ENCODE measurements at places on chromosomes 4 and X. TPM values are rescaled to one million over a fixed set of nuclear protein-coding genes. Genes with fewer than 3 reads are reported as not detected.
A peak's percentile ranks its signal among the peaks of the same experiment; 100 is the strongest.

The MAGEB1 gene
- total RNA-seq: not detected

The UGT2B17 gene
- not detected for total RNA-seq

The FHDC1 gene
- 0.11 TPM for total RNA-seq

The SPATA4 gene
- not detected for total RNA-seq

The SYTL5 gene
- total RNA-seq: not detected

The PRSS12 gene
- total RNA-seq: not detected

GRCh38 chr4:108867476-108867875 lies 104.6 kb upstream of the ETNPPL start:
- DNase-seq: no peak

DNA sequence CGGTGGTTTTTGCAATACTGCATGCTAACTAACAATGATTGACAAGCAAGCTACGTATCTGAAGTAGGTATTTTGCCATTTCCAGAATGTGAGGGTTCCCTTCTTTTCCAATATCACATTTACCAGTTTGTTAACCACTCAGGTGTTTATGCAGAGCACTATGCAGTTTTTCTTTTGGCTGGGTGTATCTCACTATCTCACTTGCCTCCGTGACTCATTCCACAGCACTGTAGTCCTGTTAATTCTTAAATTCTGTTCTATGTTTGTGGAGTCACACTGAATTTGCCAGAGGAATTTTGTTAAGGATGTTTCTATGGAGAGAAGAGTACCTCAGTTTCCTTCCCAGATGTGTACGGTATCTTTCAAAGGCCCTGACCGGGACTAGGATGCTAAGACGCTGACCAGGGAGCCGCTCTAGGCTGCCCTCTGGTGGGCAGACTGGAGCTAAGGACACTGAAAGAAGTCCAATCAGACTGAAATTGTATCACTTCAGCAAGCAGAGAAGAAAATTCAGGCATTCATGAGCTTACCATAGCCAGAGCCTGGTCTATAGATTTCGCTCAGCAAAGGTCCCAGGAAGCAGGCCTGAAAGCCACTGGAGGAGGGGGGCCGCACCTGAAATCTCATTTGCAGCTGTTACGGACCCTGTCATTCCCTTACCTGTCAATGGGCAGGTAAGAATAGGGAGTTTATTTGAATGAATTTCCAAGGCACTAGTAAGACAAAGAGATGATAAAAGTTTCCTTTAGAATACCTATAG lies 388.4 kb upstream of the SPOCK3 start:
- DNase-seq: peak; percentile 52

DNA sequence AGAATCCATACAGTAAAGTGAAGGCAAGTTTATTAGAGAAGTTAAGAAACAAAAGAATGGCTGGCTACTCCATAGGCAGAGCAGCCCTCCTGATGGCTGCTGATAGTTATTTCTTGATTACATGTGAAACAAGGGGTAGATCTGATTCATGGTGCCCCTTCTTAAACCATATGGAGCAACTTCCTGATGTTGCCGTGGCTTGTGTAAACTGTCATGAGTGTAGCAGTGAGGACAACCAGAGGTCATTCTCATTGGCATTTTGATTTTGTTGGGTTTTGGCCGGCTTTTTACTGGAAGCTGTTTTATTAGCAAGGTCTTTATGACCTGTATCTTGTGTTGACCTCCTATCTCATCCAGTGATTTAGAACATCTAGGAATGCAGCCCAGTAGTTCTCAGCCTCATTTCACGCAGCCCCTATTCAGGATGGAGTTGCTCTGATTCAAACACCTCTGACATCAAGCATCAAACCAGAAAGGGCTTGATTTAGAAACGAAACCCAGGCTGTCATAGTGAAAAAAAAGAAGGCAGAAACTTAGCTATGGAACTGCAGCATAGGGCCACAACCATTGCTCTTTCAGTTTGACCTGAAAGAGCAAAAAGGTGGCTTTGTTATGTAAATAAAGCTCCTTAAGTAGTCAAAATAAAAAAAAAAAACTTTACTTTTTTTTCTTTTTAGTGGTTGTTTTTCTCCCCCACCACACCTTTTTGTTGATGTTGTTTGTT lies 37.8 kb downstream of the SPCS3 start:
- no peak for DNase-seq

DNA sequence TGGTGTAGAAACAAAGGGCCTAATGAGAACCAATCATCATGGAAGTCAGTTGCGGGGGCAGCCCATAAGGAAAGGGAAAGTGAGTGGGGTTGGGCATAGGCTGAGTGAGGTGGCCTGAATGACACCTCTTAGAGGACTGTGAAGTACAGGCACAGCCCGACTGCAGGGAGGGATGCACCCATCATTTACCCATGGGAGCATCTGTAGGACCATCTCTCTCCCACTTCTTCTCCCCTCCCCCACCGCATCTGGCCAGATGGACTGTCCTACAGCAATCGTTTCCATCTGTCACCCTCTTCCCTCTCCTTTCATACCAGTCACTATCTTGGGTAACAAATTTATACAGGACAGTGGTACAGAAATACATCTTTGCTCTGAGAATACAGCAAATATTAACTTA lies 4.2 kb downstream of the STBD1 start:
- no peak for DNase-seq

- DNase-seq: no peak
These were observed 109.6 kb downstream of the PACRGL start for GRCh38 chr4:20809812-20810211.

- no peak for DNase-seq
These were observed 243.2 kb downstream of the SPOCK3 start for GRCh38 chr4:166991006-166991561.

DNA sequence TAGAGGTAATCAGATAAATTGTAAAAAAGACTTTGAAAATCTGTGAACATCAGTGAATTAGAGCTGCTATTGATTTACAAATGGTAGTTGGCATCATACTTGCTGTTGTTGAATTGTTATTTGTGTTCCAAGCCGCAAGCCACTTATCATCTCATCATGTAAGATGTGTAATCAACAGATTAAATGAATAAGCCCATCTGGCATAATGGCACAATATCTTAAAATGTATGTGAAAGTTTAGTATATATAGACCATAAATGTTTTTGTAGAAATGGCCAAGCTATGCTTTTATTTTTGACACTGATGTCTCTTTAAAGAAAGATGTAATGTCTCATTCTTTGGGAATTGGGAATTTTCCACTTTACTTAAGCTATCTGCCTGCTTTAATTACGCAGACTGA lies 682.6 kb upstream of the GNPDA2 start:
- no peak for DNase-seq

GRCh38 chrX:152932598-152933175 lies 34.8 kb downstream of the ZNF185 start:
- DNase-seq: no peak

DNA sequence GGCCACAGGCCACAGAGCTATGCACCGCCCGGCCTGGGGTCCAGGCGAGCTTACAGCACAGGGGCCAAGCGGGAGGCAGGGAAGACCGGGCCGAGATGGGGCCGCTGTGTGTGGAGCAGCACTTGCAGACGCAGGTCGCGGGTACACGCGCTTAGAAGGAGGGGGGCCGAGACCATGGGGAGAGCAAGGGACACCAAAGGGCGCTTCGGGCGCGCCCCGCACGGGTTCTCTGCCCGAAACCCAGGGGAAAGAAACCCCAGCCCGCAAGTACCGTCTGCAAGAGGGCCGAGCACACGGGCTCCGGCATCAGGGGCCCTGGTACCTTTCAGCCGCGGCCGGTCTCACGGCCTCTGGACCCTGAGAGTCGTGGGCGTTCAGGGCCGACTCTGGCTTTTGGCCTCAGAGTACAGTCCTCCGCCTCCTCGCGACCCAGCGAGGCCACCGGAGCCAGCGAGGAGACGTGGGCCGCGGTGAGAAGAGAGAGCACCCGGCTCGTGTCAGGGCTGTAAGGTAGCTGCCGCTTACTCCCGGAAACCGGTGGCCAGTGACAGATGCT lies 342 bp downstream of the EOLA2 start:
- peak; percentile 33 for DNase-seq

- no peak for DNase-seq
These were observed 28.8 kb downstream of the ARHGAP10 start for GRCh38 chr4:147760695-147761094.

GRCh38 chr4:145389550-145389949 lies 92.1 kb upstream of the SMAD1 start:
- DNase-seq: no peak

DNA sequence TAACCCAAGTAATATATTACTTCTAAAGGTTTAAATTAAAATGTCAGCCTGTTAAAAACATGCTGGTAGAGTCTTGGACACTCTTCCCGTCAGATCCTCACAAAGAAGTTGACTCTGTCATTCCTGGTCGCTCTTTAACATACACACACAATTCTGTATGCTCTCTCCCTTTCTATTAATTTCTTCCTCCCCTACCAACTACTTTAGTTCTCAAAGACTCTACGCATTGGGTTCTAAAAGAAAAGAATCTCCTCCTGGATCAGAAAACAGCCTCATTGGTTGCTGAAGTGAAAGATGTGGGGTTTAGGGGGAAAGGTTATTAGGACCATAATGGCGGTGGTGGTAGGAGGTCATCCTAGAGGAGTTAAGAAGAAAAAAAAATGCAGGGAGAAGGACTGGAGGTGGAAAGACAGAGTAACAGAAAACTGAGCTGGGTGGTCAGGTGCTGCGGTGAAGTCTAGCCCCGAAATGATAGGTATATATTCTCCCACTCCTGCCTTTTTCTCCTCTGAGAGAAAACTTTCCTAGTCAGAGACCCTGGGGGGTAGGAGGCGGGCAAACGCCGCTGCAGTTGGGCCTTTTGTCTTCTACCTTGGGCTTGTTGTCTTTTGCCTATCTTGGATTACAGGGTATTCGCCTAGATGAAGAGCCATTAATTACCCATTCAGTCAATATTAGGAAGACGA lies 5.2 kb upstream of the PITX2 start:
- no peak for DNase-seq

DNA sequence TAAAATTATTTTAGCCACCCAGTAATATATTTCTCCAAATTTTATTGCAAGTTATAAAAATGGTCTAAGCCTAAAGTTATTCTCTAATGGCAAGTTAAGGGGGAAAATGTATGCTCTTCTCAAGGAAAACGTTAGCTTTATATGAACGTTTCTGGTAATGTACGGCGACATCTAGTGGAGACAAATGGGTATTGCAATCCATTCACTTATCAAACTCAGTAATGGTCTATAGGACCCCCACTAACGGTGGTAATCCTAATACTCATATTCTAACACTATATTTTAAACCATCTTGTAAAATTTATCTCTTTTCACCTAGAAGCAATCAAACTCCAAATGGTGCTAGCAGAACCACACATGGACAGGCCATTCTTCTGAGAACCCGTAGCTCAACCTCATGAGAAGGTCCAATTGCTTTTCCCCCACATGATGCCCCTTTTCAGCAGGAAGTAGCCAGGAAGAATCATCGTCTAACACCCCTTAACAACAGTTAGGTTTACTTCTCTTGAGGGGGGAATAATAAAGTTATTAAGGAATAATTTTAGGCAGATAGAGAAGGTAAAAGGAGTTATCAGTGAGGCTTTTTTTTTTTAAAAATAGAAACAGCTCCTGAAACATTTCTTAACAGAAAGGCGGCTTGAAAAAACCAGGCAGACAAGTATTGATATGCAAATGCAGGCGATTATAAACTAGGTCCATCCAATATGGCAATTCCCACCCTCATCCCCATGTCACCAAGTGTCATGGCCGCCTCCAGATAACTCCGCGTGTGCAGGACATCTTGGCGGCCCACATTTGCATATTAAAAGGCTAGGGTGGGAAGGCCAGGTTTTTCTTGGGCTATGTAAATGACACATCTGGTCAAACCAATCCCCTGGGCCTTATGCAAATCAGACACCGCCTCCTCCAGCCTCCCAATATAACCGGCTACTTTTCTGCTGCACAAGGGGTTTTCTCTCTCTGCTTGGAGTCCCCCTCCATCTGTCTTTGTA lies 35.0 kb downstream of the NUDT11 start:
- peak; percentile 7 for DNase-seq

DNA sequence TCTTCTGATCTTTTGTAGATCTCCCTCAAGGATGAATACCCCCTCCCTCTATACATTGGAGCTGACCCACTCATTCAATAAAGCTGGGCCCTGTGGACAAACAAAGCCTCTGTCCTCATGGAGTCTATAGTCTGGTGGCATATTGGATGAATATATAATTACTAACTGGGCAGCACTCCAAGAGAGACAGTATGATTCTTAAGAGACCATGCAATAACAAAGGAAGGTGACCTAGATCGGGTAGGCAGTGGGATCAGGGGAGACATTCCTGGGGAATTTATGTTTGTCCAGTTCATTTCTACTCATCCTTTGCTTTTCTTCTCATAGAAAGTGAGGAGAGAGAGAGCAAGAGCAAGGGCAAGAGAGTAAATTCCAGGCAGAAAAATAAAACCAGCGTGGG lies 23.5 kb upstream of the CXCL13 start:
- no peak for DNase-seq

GRCh38 chr4:173410079-173410478 lies 11.2 kb upstream of the SCRG1 start:
- no peak for DNase-seq

DNA sequence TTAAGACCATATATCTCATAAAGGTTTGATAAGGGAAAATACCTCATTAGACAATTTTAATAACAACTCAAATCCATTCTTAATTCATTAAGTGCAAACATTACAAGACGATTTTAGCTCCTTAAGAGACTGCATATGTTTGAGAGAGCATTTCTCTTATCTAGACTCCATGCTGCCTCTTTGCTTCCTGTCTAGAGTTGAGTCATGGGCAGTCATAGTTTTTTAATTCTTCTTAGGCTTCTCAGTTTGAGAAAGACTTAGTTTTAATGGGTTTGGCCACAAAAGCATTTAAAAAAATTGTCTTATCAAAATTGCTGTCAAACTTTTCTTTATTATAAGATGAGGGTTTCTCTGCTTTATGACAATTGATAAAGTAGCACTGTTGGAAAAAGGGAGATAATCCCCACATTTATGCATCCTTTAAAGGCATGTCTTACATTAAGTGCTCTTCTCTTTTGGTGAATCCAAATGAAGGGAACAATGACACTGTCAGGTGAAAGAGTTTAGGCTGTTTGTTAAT lies 713.4 kb downstream of the PCDH18 start:
- DNase-seq: no peak

- DNase-seq: no peak
These were observed 109.2 kb downstream of the GUCY2F start for GRCh38 chrX:109372716-109373115.

- no peak for DNase-seq
These were observed 989.2 kb upstream of the LCORL start for GRCh38 chr4:19010761-19011160.

GRCh38 chr4:8383451-8384160 lies 56.9 kb downstream of the ACOX3 start:
- DNase-seq: no peak

DNA sequence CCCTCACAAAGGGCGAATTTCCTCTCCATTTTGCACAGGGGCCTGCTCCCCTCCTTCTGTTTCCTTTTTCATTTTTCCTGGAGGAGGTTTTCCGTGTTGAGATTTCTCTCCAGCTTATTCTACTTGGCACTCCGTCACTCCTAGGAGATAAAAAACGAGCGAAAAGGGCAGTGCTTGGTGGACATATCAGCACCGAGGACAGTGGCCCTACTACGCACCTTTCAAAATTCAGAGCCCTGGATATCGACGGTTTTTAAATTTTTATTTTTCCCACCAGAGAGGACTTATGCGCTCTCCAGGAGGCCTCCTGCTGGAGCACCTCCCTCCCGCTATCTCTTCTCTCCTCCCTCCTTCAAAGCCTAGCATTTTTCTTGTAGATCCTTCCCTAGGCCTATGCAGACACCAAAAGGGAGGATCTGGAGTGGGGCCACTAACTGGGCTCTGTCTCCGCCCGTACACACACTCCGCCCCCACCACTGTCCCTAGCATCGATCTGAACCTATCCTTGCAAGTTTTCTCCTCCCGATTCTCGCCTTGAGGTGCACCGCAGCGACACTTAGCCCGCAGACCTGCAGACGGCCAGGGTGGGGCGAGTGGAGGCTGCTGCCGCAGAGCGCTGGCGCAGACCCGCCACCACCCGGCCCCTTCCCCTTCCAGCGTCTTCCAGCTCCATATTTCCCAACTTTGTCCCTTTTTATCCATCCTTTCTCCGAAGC lies 8.5 kb upstream of the TCEAL9 start:
- no peak for DNase-seq

All from activated CD8-positive, alpha-beta T cell treated with anti-CD3 and anti-CD28 coated beads for 36 hours (primary cell).